ENCODE measurements at places on chromosomes 12 and 14.
A peak's percentile ranks its signal among the peaks of the same experiment; 100 is the strongest.

- DNase-seq: no peak
These were observed 3.2 kb downstream of the AJUBA start for GRCh38 chr14:22978981-22979671.

DNA sequence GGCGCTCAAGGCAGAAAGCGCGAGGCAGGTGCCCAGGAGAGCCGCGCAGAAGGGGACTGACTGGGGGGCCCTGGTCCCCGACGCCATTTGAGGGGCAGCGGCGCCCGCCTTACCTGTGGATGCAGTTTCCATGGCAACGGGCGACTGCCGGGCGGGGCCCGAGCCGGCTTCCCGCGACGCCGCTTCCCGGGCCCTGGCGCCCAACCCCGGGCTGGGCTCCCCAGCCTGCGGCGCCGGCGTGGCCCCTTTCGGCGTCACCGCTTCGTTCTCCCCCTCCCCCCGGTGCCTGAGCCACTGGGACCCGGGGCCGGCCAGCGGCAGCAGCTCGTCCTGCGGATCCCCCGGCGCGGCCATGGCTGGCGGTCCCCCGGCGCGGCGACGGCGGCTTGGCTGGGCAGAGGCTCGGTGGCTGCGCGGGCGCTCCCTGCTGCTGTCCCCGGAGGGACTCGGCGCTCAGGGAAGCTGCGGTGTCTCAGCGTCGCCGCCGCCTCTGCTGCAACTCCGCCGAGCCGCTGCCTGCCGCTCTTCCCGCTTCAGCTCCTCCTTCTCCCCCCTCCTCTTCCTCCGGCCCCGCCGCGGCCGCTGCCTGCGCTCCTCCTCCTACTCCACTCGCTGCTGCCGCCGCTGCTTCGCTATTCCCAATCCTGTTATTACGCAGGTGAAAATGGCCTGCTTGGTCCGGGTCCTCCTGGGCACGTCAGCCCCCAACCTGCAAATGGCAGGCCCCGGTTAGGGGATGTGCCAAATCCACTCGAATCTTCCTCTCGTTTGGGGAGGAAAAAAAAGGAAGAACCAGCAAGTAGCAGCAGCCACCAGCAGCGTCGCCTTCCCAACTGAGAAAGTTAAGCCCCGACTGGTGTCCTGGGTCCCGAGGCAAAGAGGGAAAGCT lies at the start of gene RTN1:
RTN1 (minus strand) TSS at position 500 of the 889 bp plus-strand sequence; CDS start at position 354, 146 bp downstream.
- DNase-seq: peak; percentile 11

- DNase-seq: no peak
These were observed 72.3 kb downstream of the SRGAP1 start for GRCh38 chr12:63916561-63917476.

- DNase-seq: no peak
These were observed 440 bp upstream of the ISM2 start for GRCh38 chr14:77498984-77499527.

GRCh38 chr12:132377147-132377546 lies 47.8 kb upstream of the GALNT9 start:
- no peak for DNase-seq

DNA sequence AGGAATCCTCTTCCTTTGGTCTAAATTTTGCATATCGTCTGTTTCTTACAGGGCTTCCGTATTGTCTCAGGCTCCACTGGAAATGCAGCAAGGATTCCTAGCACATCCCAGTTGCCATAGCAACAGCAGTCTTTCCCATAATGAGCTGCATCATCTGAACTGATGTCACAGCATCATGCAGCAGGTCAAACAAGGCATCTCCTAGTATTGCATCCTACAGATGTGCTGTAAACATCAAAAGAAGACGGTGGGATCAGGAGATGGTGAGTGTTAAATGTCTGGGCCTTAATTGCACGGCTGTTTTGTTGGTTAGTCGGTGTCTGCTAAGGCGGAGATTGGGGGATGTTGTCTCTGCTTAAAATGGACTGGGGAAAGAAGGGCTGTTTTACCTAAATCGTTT lies at the start of gene AKAP6:
AKAP6 (plus strand) TSS at position 153 of the 400 bp plus-strand sequence. CDS start 104,196 bp downstream, outside the sequence.
- no peak for DNase-seq

GRCh38 chr12:26122681-26123481 lies 2.0 kb downstream of the BHLHE41 start:
- no peak for DNase-seq

- DNase-seq: peak; percentile 30
These were observed 353.0 kb downstream of the CCDC91 start for GRCh38 chr12:28543021-28543890.

Data from CD4-positive, alpha-beta T cell treated with Interleukin-12 subunit alpha and Interleukin-12 subunit beta, for 1 hour (primary cell).